OCI-LY7 (cell line): ENCODE measurements at places on chromosomes 4 and X.
A peak's percentile ranks its signal among the peaks of the same experiment; 100 is the strongest.

DNA sequence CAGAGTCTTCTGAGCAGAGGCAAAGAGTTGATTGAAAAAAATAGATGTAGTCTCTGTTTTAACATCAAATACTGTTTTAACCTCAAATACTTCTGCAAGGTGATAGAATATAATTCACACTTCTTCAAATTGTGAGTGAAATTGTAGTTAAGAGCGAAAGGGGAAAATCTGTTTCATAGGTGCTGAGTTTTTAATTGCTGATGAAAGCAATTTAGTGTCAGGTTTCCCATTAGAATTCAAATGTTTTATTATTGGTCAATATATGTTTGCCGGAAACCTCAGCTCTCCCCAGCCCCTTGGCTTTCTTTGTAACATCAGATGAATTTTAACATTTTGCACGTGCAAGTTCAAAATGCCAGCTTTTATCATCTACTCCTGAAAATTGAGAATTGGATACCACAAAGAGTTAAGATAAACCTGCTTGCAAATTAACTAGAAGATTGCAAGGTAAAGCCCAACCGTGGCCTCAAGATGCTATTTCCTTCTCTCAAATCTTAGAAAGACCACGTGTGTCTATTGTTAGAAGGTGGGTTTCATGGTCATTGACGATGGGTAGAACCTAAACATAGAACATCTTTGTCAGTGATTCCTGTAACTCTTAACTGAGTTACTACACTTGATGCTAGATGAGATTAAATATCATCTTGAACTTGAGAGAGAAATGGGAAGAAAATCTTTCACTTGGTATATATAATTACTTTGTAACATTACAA lies 1824.2 kb upstream of the TENM3 start:
- no peak for DNase-seq

DNA sequence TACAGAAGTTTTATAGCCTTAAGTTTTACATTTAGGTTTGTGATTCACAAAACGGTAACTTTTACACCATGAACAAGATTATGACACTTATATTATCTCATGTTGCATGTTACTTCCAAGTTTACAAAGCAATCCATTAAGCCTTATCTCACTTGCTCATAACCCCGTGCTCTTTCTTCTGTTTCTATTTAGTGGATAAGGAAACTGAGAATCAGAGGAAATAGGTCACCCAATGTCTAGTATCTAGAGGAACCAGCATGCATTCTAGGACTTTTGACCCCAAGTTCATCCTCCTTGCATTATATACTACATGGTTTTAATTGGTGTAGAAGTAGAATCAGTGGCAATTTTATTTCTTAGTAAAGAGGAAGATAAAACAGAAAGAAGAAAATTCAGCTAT lies 67.0 kb upstream of the ANXA3 start:
- DNase-seq = no peak

DNA sequence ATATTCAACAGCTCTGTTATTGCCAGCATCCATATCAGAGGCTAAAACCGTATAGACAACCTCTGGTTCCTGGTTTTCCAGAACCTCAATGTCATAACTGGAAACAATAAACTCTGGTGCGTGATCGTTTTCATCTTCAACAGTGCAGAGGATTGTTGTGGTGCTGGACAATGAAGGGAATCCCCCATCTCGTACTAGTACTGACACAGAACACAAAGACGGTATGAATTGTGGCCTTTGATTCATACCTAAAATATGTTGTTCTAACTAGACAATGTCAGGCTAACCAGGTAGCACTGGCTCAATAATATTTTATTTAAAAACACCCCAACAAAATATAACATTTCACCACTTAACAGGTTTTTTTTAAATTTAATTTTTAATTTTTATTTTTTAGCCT lies 186.9 kb downstream of the DCHS2 start:
- no peak for DNase-seq

GRCh38 chr4:31983246-31983645 lies 1263.1 kb downstream of the PCDH7 start:
- no peak for DNase-seq

DNA sequence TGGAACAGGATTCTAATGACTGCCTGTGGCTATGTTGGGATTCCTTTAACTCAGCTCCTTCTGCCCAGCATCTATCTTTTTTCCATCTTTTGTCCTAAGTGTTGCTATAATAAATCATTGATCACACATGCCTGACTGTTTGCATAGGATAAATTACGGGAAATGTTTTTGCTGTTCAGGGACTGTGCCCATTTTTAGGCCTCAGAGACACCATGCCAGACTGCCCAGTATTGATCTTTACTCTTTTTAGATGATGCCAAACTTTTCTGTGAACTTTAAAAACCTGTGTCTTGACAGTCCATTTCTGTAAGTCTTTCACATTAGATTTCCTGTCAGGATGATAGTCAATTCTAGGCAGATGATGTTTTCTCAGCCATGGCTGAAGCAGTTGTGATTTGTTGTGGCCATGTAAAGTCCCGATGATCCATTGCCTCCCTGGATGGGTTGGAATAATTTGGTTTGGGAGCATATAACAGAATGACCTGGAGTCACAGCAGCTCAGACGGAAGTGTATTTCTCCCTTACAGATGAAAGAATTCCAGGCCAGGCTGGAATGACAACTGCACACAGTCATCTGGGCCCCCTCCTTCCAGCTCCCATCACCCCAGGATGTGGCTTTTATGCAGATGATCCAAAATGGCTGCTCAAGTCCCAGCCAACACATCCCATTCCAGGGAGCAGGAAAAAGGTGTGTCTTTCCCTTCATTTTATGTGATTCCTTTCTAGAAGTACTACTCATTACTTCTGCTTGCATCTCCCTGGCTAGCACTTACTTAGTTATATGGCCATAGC lies 3.4 kb downstream of the HTT-AS start:
- DNase-seq = no peak

- DNase-seq = no peak
These were observed 6.9 kb upstream of the ARMCX4 start for GRCh38 chrX:101478366-101478765.

DNA sequence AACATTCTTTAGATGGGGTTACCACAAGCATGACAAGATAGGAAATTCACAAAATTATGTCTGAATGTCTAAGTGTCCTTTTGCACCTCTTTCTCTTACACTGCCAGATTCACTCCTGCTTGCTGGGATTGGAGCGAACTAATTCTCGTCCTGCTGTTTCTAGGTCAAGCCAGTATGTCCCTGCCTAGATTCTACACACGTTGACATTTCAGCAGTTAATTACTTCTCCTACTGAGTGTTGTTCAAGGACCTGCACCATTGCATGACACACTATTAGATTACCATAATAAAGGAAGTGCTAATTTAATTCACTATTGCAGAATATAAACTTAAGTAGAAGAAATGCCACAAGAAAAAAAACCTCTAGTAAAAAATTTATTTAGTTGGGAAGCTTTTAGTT lies 1911.7 kb downstream of the PCDH7 start:
- DNase-seq = no peak

GRCh38 chrX:118225711-118226428 lies 109.3 kb upstream of the KLHL13 start:
- DNase-seq = peak; percentile 27

DNA sequence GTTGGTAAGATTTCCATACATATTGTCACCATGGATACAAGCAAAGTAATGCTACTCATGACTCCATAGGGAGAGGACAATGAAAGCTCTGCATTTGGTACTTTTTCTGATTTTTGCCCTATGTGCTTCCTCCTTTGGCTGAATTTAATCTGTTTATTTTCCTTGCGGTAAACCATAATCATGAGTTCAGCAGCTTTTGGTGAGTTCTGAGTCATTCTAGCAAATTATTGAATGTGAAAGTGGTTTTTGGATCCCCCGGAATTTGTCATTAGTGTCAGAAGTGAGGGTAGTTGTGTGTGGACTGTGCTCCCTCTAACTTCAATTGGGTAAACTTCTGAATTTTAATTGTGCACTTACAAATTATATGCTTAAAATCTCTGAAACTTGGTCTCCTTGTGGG lies 170.3 kb downstream of the MOSPD2 start:
- no peak for DNase-seq

- no peak for DNase-seq
These were observed 64.5 kb downstream of the ANXA3 start for GRCh38 chr4:78616046-78616498.

DNA sequence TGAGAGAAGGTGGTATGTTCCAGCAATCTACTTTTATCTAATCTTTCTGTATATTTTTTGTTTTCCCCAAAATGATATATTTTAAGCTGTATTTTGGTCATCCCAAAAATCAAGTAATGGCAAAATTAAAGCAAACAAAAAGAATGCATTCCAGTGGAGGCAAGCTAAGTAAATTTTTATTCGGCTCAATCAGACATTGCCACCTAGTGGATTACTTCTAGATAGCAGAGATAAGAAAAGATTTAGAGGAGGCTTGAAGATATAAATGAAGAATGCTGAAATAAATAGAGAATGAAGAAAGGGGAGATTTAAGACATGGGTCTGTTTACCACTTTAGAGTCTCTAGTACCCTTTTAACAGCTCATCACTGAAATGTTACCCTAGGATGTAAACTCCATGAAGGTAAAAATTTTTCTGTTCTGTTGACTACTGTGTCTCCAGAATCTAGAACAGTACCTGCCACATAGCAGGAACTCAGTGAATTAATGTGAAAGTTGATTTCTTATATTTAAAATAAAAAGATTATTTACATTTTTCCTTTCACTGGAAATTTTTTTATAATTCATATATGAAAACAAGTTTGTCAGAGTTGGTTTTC lies 110.9 kb upstream of the ANK2 start:
- DNase-seq = peak; percentile 33
